ENCODE measurements at places on chromosomes 13 and 19. TPM values are rescaled to one million over a fixed set of nuclear protein-coding genes. Genes with fewer than 3 reads are reported as not detected.

Gene SIGLEC12
- 1.0 TPM for total RNA-seq

Gene PARP4
- total RNA-seq: 37.4 TPM

Gene RTBDN
- total RNA-seq: not detected

Gene NKPD1
- total RNA-seq: 0.18 TPM

Gene PTGIR
- total RNA-seq: 18.4 TPM

Gene C1QTNF9
- not detected for total RNA-seq

- DNase-seq: no peak
- H3K27ac ChIP-seq: no peak overlapping the region
- no peak overlapping the region for H3K4me3 ChIP-seq
- no peaks in the 10 kb centered on the region for H3K4me1 ChIP-seq
Observed at GRCh38 chr13:107203146-107203847, 635.4 kb upstream of the ARGLU1 start.

DNA sequence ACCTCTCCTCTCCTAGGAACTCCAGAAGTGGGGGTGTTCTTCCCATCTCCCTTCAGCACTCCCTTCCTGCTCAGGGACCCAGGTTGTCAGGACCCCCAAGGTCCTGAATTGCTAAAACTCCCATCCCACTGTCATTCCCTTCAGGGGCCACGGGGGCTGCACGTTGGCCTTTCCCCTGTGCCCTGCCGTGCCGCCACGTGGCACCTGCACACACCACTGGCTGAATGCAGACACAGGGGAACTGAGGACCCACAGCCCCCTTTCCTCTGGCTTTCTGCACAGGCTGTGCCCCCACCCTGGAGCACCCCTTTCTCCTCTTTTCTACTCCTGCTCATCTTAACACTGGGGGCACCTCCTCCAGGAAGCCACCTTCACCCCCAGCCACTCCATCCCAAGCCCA is 9.0 kb downstream of the SHANK1 start:
- no peaks in the 10 kb centered on the region for H3K4me1 ChIP-seq
- no peak overlapping the region for H3K27ac ChIP-seq
- no peak for DNase-seq
- H3K27me3 ChIP-seq: no peaks in the 10 kb centered on the region
- H3K36me3 ChIP-seq: no peaks in the 10 kb centered on the region
- H3K4me3 ChIP-seq: no peak overlapping the region

DNA sequence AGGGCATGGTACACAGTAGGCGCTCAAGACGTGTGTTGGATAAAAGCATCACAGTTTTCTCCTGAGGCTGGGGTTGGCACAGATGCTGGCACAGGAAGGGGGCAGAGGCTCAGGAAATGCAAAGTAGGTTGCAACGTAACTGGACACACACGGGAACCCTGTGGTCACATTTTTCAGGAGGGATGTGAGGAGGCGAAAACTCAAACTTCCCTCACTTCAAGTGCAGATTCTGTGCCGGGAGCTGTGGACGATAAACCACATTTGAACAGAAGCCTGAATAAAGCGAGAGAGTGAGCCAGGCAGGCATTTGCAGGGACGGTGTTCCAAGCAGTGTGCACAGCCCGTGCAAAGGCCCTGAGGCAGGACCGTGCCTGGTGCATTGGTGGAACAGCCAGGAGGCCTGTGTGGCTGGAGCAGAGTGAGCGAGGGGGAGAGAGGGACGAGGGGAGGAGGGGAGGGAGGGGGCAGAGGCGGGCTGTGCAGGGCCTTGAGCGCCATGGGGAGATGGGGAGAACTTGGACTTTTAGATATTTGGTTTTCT is 40.3 kb downstream of the NFIC start:
- DNase-seq: no peak
- H3K4me1 ChIP-seq: no peaks in the 10 kb centered on the region
- H3K27me3 ChIP-seq: no peaks in the 10 kb centered on the region
- no peak overlapping the region for H3K27ac ChIP-seq
- no peaks in the 10 kb centered on the region for H3K36me3 ChIP-seq

DNA sequence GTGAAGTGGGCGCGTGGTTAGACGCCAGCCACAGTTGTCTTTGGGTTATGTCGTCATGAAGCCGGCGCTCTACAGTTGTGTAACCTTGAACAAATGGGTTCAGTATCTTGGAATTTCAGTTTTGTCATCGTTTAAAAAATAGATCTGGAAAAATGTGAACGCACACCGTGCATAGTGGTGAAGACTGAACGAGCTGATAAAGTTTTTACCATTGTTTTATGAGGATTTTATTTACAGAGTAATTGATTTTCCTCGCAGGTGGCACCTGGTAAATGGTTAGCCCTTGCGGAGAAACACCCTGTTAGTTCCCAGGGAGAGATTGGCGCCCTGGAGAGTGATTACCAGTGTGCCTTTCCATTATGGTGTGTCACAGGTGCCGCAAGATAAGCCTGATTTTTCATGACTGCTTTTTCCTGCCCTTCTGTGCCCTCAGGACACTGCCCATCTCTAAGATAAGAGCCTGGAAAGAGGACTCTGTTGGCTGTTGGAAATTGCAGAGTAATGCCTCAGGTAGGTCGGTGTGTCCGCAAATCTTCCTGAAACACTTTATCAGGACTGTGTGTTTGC is 577 bp downstream of the ZNF181 start:
- peak overlapping the region; percentile 91 for H3K27ac ChIP-seq
- no peaks in the 10 kb centered on the region for H3K27me3 ChIP-seq
- H3K4me3 ChIP-seq: peak overlapping the region; percentile 86
- H3K36me3 ChIP-seq: peaks cover 11% of the 10 kb centered on the region
- H3K4me1 ChIP-seq: peaks cover 13% of the 10 kb centered on the region
- DNase-seq: no peak

- no peak for DNase-seq
- no peak overlapping the region for H3K4me3 ChIP-seq
- no peaks in the 10 kb centered on the region for H3K36me3 ChIP-seq
- H3K27ac ChIP-seq: no peak overlapping the region
Observed at GRCh38 chr13:83879431-83880171, 2.7 kb downstream of the SLITRK1 start.

GRCh38 chr13:100508996-100509395 is 79.6 kb downstream of the GGACT start:
- H3K4me3 ChIP-seq: no peak overlapping the region
- H3K4me1 ChIP-seq: no peaks in the 10 kb centered on the region
- H3K27ac ChIP-seq: no peak overlapping the region
- no peaks in the 10 kb centered on the region for H3K27me3 ChIP-seq

DNA sequence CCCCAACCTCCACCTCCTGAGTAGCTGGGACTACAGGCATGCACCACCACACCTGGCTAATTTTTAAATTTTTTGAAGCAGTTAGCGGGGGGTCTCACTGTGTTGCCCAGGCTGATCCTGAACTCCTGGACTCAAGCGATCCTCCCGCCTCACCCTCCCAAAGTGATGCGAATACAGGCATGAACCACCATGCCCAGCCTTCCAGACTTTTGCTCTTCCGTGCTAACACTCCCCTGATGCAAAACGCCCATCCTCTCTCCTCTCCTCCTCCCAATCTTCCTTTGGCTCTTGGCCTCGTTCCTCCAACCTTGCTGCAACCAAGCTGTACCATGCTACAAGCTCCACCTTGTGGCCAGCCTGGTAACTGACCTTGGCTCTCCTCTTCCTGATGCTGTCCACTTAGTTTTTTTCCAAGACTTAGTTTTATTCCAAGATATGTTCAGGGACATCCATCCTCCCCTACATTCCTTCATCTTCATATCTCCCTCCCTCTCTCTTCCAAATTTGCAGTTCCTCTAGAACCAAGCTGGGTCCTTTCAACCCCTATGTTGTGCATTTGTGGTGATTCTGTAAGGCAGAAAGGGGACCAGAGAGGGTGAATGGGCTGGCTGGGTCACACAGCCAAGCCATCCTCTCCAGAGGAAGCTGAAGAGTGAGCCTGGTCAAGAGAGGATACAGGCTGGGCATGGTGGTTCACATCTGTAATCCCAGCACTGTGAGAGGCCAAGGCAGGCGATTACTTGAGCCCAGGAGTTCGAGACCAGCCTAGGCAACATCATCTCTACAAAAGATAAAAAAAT is 32.8 kb downstream of the TINCR start:
- H3K27me3 ChIP-seq: no peaks in the 10 kb centered on the region
- no peaks in the 10 kb centered on the region for H3K36me3 ChIP-seq
- no peak for DNase-seq
- H3K4me3 ChIP-seq: no peak overlapping the region
- no peaks in the 10 kb centered on the region for H3K4me1 ChIP-seq

- peaks cover 5% of the 10 kb centered on the region for H3K4me1 ChIP-seq
- H3K4me3 ChIP-seq: no peak overlapping the region
- H3K27ac ChIP-seq: no peak overlapping the region
- no peaks in the 10 kb centered on the region for H3K27me3 ChIP-seq
- DNase-seq: no peak
- no peaks in the 10 kb centered on the region for H3K36me3 ChIP-seq
Observed at GRCh38 chr19:14577885-14578427, 4.9 kb upstream of the CLEC17A start.

DNA sequence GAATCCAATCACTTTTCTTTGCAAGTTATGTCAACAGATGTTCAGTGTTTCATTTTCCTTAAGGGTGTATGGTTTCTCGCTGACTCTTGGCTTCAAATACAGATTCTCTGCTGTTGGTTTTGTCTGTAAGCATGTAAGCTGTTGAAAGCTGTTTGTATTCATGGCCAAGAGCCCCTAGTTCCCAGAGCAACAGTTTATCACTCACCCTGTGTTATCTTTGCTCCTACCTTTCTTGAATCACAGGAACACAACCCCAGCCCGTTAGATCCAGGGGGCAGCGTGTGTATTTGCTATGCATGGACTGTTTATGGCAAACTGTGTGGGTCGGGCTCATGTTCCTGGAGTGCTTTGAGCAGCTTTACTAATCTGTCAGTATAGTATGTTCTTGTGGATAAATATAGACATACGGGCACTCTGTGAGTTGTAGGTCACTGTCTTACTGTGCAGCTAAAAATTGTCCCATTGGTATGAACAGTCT is 28.9 kb downstream of the FRY start:
- no peak overlapping the region for H3K4me3 ChIP-seq
- no peaks in the 10 kb centered on the region for H3K27me3 ChIP-seq
- no peaks in the 10 kb centered on the region for H3K4me1 ChIP-seq
- no peaks in the 10 kb centered on the region for H3K36me3 ChIP-seq

- no peak overlapping the region for H3K27ac ChIP-seq
- peaks cover 39% of the 10 kb centered on the region for H3K4me1 ChIP-seq
- H3K4me3 ChIP-seq: no peak overlapping the region
- no peaks in the 10 kb centered on the region for H3K27me3 ChIP-seq
Observed at GRCh38 chr19:39544911-39545310, 5.0 kb upstream of the EID2 start.

DNA sequence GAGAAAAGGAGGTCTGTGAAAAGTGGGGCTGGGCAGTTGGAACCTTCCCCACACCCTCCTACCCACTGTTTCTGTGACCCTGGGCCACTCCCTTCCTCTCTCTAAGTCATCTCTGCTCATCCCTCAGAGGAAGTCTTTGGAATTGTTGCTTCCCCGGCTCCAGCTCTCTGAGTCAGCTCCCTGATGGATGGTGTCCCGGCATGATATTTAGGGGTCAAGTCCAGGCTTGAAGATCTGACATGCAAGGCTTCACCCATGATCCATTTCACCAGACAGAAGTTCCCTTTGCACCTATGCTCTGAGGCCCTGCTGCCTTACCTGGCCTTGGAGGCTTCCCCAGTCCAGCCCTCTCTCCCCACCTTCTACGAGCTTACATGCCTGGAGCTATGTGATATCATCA is 13.3 kb downstream of the EXOC3L2 start:
- H3K36me3 ChIP-seq: no peaks in the 10 kb centered on the region
- no peak overlapping the region for H3K27ac ChIP-seq
- no peak overlapping the region for H3K4me3 ChIP-seq
- no peaks in the 10 kb centered on the region for H3K27me3 ChIP-seq
- no peak for DNase-seq

DNA sequence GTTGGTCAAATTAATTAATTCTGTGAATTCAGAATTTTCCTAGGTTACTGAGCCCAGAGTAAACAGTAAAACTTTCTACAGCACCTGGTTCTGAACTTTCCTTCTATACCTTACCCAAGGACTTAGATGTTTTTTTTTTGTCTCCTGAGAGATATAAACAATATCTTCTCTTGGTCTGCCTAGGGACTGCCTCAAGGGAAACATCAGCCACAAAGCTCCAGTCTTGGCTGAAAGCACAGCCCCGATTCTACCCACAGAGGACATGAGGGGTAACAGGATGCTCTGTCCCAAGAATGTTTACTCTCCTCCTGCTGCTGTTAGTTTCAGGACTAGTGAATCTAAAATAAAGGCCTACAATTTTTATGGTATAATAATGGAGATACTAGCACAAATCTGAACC is 14.3 kb downstream of the CNMD start:
- no peaks in the 10 kb centered on the region for H3K36me3 ChIP-seq
- no peaks in the 10 kb centered on the region for H3K4me1 ChIP-seq
- H3K4me3 ChIP-seq: no peak overlapping the region
- no peak overlapping the region for H3K27ac ChIP-seq

- no peak overlapping the region for H3K4me3 ChIP-seq
- no peaks in the 10 kb centered on the region for H3K36me3 ChIP-seq
- no peak for DNase-seq
Observed at GRCh38 chr19:8039231-8039630, 13.3 kb upstream of the CCL25 start.

DNA sequence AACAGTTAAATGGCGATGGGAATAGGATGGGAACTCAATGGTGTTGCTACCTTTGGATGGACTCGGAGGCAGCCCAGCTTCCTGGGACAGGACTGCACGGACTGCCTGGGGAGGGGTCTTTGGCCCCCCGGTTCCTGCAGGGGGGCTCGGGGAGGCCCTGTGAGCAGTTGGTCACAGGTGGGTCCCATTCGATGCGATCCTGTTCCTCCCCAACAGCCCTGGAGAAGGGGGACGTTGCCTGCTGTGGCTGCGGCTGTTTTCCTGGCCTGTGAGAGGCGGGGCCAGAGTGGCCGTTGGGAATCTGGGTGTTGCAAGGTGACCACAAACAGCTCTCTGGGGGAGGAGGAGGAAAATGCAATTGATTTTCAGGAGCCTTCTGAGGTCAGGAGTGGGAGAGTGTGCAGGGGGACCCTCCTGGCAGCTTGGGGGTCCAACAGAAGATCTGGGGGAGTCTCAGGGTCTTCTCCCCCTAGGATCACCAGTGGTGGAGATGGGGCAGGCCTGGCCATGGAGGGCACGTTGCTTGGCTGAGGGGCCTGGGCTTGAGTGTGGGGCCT is 1.9 kb upstream of the PLPPR3 start:
- H3K4me3 ChIP-seq: no peak overlapping the region
- H3K4me1 ChIP-seq: no peaks in the 10 kb centered on the region
- peaks cover 6% of the 10 kb centered on the region for H3K27me3 ChIP-seq
- peak overlapping the region; percentile 67 for H3K27ac ChIP-seq

DNA sequence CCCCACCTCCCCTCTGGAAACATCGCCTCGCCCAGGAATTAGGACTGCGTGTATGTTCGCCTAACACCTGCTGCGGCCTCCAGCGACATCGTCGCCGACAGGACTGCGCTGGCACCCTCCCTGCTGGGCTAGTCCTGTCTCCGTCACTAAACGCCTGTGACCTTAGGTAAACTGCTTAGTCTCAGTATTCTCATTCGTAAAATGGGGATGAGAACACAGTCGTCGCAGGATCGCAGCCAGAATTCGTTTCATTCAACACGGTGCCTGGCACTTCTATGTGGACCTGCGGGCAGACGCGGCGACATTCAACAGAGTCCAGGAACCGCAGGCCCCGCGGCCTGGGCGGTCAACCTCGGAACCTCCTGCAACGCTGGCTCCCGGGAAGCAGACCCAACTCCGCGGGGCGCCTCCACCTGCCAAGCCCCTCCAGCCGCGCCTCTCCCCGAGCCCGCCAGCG is 485 bp downstream of the CRYL1 start:
- no peaks in the 10 kb centered on the region for H3K36me3 ChIP-seq
- peak overlapping the region; percentile 88 for H3K27ac ChIP-seq
- peak overlapping the region; percentile 98 for H3K4me3 ChIP-seq
- peaks cover 13% of the 10 kb centered on the region for H3K4me1 ChIP-seq
- no peaks in the 10 kb centered on the region for H3K27me3 ChIP-seq

All from CD8-positive, alpha-beta memory T cell (primary cell).